ENCODE measurements at places on chromosomes 12 and 14. TPM values are rescaled to one million over a fixed set of nuclear protein-coding genes. Genes with fewer than 3 reads are reported as not detected.

Gene RDH5
- total RNA-seq, result 21.8 TPM

Gene TAMALIN
- total RNA-seq, result 9.9 TPM

Gene CNTN1
- total RNA-seq, result 1.2 TPM

Gene BICD1
- 1.3 TPM for total RNA-seq

Gene PRR4
- 3.5 TPM for total RNA-seq

GRCh38 chr12:130870442-130871285 is 1.2 kb upstream of the RAN start:
- peak overlapping the region; percentile 87 for H3K27ac ChIP-seq
- peaks cover 16% of the 10 kb centered on the region for H3K36me3 ChIP-seq
- peak; percentile 63 for DNase-seq
- no peak overlapping the region for H3K4me3 ChIP-seq

- no peaks in the 10 kb centered on the region for H3K36me3 ChIP-seq
- peaks cover 16% of the 10 kb centered on the region for H3K4me1 ChIP-seq
- peak overlapping the region; percentile 56 for H3K4me3 ChIP-seq
- H3K27me3 ChIP-seq, result no peaks in the 10 kb centered on the region
- H3K27ac ChIP-seq, result peak overlapping the region; percentile 89
Measured at GRCh38 chr12:26936559-26937442, 980 bp downstream of the INTS13 start.

GRCh38 chr12:98232753-98233390 is 282.5 kb upstream of the TMPO start:
- no peaks in the 10 kb centered on the region for H3K36me3 ChIP-seq
- H3K4me3 ChIP-seq, result no peak overlapping the region
- DNase-seq, result no peak
- no peak overlapping the region for H3K27ac ChIP-seq

DNA sequence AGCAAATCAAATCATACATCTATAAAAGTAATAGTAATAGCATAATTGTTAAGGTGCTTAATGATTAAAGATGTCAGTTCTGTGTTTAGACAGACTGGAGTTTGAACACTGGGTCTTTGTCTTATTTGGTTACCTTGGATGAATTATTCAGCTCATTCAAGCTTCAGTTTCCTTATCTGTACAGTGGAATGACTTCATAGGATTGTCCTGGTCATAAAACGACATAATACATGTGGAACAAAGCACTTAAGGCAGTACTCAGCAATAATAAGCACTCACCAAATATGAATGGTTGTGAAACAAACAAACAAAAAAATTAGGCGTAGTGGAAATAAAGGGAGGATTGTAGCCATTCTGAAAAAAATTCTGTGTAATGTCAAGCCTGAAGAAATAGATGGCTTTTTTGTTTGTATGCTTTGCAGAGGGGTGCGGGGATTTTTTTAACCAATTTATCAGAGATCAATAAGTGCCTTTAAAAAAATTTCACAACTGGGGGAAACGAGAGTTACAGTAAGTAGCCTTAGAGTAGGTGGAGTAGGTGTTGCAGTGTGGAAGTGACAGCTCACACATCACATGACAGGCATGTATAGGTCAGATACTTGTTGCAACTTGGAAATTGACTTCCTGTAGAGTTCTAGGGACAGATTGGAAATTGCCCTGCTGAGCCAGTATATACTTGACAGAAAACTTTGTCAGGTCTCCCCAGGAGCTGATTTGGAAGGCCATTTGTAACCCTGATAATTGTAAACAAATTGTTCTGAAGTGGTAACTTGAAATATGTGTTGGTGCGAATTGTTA is 157.7 kb downstream of the SLC15A5 start:
- H3K27ac ChIP-seq, result no peak overlapping the region
- no peaks in the 10 kb centered on the region for H3K36me3 ChIP-seq
- H3K27me3 ChIP-seq, result no peaks in the 10 kb centered on the region
- DNase-seq, result no peak
- H3K4me1 ChIP-seq, result peaks cover 2% of the 10 kb centered on the region
- no peak overlapping the region for H3K4me3 ChIP-seq

Gene SELPLG
- total RNA-seq, result 9.6 TPM

- peak within 1 kb of the TSS; percentile 62 for H3K27ac ChIP-seq
- peaks cover 9% of the 10 kb centered on the region for H3K4me1 ChIP-seq
- DNase-seq, result peak; percentile 68
- no peaks in the 10 kb centered on the region for H3K27me3 ChIP-seq
- no peaks in the 10 kb centered on the region for H3K36me3 ChIP-seq
Measured at GRCh38 chr12:48788854-48789775, at the start of gene ADCY6. ADCY6 (minus strand) TSS chr12:48789089; CDS start chr12:48783434, 5,655 bp downstream.

DNA sequence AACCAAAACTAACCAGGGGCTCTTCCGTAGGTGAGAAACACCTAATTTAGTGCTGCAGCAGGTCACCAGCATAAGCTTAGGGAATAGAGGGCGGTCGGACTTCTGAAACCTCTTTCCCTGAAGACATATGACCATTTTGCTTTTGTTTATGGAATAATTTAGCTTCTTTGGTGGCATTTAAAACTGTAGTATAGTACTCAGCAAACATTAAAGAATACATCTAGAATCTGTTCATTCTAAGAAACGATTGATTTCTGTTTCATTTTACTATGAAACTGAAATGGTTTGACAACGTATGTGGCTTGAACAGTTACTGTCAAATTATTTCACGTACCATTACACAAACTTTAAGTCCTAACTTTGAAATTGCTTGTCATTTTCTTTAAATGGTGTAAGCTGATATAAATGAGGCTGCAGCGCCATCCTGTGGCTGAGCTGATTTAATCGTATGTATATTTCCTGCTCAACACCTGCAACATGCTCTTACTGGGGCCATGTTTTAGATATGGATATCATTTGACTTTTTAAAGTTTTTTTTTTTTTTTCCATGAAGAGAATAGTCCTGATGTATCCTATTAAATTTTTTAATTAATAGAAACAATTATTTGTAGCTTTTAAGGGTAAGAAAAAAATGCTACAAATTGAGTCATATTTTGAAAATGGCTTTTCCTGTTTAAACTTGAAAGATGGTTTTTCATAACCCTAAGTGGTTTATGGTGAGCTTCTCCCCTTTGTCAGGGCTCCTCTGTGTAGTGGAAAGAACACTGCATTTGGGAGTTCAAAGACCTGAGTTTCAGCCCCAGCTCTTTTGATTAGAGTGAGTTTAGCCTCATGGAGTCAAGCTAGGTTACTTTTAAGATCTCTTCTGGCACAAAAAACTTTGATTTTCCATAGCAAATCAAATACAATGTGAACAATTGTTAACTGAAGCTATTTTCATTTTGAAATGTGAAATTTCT is 27.4 kb downstream of the CFAP54 start:
- H3K27me3 ChIP-seq, result no peaks in the 10 kb centered on the region
- peak; percentile 84 for DNase-seq
- no peak overlapping the region for H3K27ac ChIP-seq
- H3K4me3 ChIP-seq, result no peak overlapping the region
- H3K4me1 ChIP-seq, result no peaks in the 10 kb centered on the region

Gene PAX9
- not detected for total RNA-seq

DNA sequence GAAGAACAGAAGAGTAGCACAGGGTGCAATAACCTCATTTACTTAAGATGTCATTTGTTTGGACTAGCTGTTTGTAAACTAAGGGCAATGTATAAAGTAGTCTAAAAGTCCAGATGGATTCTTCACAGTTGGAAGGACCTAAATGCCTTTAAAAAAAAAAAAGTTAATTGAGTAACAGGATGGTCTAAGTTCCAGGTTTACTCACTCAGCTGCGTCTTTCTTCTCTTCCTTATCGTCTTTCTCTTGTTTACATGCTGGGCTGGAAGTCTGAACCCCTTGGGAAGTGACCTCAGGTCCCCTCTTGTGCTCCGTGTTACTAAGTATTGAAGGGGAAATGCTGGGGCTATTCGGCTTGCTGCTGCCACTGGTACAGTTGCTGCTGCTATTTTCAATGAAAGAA is 82.5 kb downstream of the SH2B3 start:
- peaks cover 52% of the 10 kb centered on the region for H3K36me3 ChIP-seq
- no peak for DNase-seq
- no peak overlapping the region for H3K27ac ChIP-seq
- H3K4me1 ChIP-seq, result no peaks in the 10 kb centered on the region

- no peaks in the 10 kb centered on the region for H3K27me3 ChIP-seq
- H3K4me3 ChIP-seq, result no peak overlapping the region
- peaks cover 6% of the 10 kb centered on the region for H3K36me3 ChIP-seq
- no peaks in the 10 kb centered on the region for H3K4me1 ChIP-seq
- H3K27ac ChIP-seq, result no peak overlapping the region
- no peak for DNase-seq
Measured at GRCh38 chr12:31387466-31387865, 61.5 kb upstream of the SINHCAF start.

Gene PARP11
- 5.7 TPM for total RNA-seq
